T-helper 2 cell treated with Interferon-gamma antibody and Interleukin-4, amounts not matched to agents 5 μg/mL and 100 μg/mL, for 36 hours (primary cell): ENCODE measurements at places on chromosomes 12 and 14.

DNA sequence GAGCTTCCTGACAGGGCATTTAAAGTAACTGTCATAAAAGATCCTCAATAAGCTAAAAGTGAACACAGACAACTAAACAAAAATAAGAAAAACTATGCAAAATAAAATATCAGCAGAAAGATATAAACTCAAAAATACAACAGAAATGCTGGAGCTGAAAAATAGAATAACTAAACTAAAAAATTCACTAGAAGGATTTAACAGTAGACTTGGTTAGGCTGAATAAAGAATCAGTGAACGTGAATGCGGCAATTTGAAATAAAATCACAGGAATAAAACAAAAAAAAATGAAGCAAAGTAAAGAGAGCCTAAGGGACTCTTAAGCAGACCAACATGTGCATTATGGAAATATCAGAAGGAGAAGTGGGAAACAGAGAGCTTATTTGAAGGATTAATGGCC is 74.6 kb downstream of the EGLN3 start:
- no peak for DNase-seq
- H3K36me3 ChIP-seq = peaks cover 32% of the 10 kb centered on the region
- H3K27me3 ChIP-seq = peaks cover 16% of the 10 kb centered on the region
- H3K27ac ChIP-seq = no peak overlapping the region
- no peak overlapping the region for H3K4me3 ChIP-seq
- peaks cover 12% of the 10 kb centered on the region for H3K4me1 ChIP-seq

GRCh38 chr12:82996168-82996812 is 309.6 kb downstream of the TMTC2 start:
- no peaks in the 10 kb centered on the region for H3K27me3 ChIP-seq
- H3K4me1 ChIP-seq = no peaks in the 10 kb centered on the region
- no peak overlapping the region for H3K4me3 ChIP-seq
- H3K36me3 ChIP-seq = no peaks in the 10 kb centered on the region

DNA sequence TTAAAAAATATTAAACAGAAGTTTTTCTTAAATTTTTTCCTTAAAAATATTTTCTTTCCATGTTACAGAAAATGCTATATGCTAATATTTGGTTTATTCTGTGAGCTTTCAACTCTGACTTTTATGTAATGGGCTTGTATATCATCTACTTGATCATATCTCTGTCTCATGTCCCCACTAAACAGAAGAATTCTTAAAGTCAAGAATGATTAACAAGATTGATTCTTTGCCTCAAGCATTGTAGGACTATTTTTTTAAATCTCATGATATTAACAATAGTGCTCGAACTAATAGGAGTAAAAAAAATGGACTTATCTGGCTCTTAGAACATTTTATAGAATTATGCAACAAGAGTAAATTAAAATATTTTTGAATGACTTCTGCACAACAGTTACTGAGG is 206.3 kb downstream of the C12orf50 start:
- H3K36me3 ChIP-seq = no peaks in the 10 kb centered on the region
- no peak for DNase-seq
- no peak overlapping the region for H3K27ac ChIP-seq
- H3K4me1 ChIP-seq = no peaks in the 10 kb centered on the region
- H3K27me3 ChIP-seq = no peaks in the 10 kb centered on the region

GRCh38 chr14:105891631-105892452 is 365.5 kb downstream of the TMEM121 start:
- DNase-seq = no peak
- no peak overlapping the region for H3K27ac ChIP-seq

DNA sequence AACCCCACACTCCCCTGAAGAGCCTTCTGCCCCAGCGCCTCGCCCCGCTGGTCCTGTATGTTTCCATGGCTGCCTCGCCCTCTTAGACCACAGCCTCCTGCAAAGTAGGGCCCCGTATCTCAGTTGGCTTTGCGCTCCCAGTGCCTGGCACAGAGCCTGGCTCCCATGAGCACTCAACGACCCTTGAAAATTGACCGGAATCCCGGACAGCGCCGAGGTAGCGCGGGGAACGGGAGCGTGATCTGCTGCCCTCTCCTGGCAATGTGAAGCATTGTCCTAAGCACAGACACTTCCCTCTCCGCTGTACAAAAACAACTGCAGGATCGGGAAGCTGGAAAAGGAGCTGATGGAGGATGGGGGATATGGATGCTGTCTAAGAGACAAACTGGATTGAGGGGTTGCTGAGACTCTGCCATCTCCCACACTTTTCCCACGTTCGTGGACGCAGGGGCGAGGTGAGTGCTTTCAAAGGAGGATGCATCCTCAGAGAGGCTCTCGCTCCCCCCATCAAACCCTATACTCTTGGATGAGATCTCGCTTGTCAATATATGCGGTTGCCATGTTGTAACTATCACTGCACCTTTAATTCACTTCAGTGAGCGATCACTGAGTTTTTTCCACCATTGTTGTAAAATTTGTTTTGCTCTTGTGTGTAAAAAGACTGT is 10.7 kb upstream of the FKBP4 start:
- no peaks in the 10 kb centered on the region for H3K36me3 ChIP-seq
- peak; percentile 29 for DNase-seq
- H3K27ac ChIP-seq = no peak overlapping the region
- peaks cover 40% of the 10 kb centered on the region for H3K27me3 ChIP-seq
- peak overlapping the region; percentile 76 for H3K4me3 ChIP-seq
- H3K4me1 ChIP-seq = peaks cover 9% of the 10 kb centered on the region

- H3K27ac ChIP-seq = no peak overlapping the region
- no peaks in the 10 kb centered on the region for H3K36me3 ChIP-seq
- H3K27me3 ChIP-seq = peaks cover 34% of the 10 kb centered on the region
- H3K4me1 ChIP-seq = no peaks in the 10 kb centered on the region
These were observed 23.1 kb upstream of the DCP1B start for GRCh38 chr12:2027351-2027750.

- no peaks in the 10 kb centered on the region for H3K36me3 ChIP-seq
- H3K27me3 ChIP-seq = peaks cover 27% of the 10 kb centered on the region
- no peak overlapping the region for H3K27ac ChIP-seq
- no peaks in the 10 kb centered on the region for H3K4me1 ChIP-seq
- no peak overlapping the region for H3K4me3 ChIP-seq
These were observed 12.2 kb upstream of the SPTB start for GRCh38 chr14:64891839-64892375.

GRCh38 chr12:92340003-92340402 is 194.4 kb upstream of the BTG1 start:
- H3K27ac ChIP-seq = no peak overlapping the region
- no peaks in the 10 kb centered on the region for H3K27me3 ChIP-seq
- peaks cover 2% of the 10 kb centered on the region for H3K36me3 ChIP-seq
- peaks cover 14% of the 10 kb centered on the region for H3K4me1 ChIP-seq
- no peak overlapping the region for H3K4me3 ChIP-seq
- no peak for DNase-seq

DNA sequence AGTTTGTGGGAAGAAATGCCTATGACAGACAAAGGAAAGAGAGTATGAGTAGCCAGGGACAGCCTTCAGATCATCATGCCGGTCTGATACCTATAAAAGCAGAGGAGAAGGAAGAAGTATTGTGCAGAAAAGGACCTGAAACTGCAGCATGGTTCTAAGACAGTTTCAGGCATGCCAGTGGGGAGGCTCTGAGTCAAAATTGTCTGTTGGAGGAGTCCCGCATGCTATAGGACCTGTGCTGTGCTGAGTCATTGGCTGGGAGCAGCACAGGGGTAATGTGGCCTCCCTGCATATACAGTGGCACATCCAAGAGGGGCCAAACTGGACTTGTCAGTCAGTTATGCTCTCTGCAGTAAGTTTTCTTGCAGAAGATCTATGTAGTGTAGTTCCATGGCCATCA is 40.7 kb downstream of the NEUROD4 start:
- peak; percentile 68 for DNase-seq
- H3K27me3 ChIP-seq = peaks cover 13% of the 10 kb centered on the region
- H3K36me3 ChIP-seq = no peaks in the 10 kb centered on the region
- peaks cover 16% of the 10 kb centered on the region for H3K4me1 ChIP-seq
- no peak overlapping the region for H3K4me3 ChIP-seq
- H3K27ac ChIP-seq = no peak overlapping the region

GRCh38 chr14:33657476-33657875 is 293.4 kb downstream of the EGLN3 start:
- no peaks in the 10 kb centered on the region for H3K36me3 ChIP-seq
- H3K4me1 ChIP-seq = no peaks in the 10 kb centered on the region
- no peak overlapping the region for H3K27ac ChIP-seq
- DNase-seq = no peak
- no peak overlapping the region for H3K4me3 ChIP-seq

GRCh38 chr12:126855768-126856167 is 1411.2 kb upstream of the TMEM132C start:
- no peak overlapping the region for H3K27ac ChIP-seq
- no peaks in the 10 kb centered on the region for H3K27me3 ChIP-seq
- H3K4me1 ChIP-seq = no peaks in the 10 kb centered on the region
- DNase-seq = no peak
- no peak overlapping the region for H3K4me3 ChIP-seq

GRCh38 chr14:76961631-76962302 is 66.7 kb downstream of the IRF2BPL start:
- no peaks in the 10 kb centered on the region for H3K36me3 ChIP-seq
- peak overlapping the region; percentile 96 for H3K27ac ChIP-seq
- H3K27me3 ChIP-seq = peaks cover 4% of the 10 kb centered on the region
- H3K4me1 ChIP-seq = peaks cover 75% of the 10 kb centered on the region
- H3K4me3 ChIP-seq = peak overlapping the region; percentile 86
- DNase-seq = peak; percentile 99

DNA sequence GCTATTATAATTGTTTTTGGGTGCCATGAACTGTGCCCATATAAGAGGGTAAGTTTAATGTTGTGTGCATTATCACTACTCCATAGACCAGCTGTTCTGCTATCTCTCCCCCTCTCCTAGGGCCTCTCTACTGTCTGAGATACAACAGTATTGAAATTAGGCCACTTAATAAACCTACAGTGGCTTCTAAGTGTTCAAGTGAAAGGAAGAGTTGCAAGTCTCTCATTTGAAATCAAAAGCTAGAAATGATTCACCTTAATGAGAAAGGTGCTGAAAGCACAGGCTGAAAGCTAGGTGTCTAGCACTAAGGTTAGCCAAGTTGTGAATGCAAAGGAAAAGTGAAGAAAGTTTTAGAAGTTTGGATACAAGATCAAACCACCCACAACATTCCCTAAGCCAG is 168.0 kb downstream of the SLC16A7 start:
- no peak for DNase-seq
- H3K4me3 ChIP-seq = no peak overlapping the region
- H3K27me3 ChIP-seq = no peaks in the 10 kb centered on the region
- H3K36me3 ChIP-seq = peaks cover 15% of the 10 kb centered on the region
- H3K4me1 ChIP-seq = no peaks in the 10 kb centered on the region

GRCh38 chr12:117919479-117919878 is 49.3 kb downstream of the KSR2 start:
- H3K27me3 ChIP-seq = no peaks in the 10 kb centered on the region
- H3K4me1 ChIP-seq = no peaks in the 10 kb centered on the region
- no peaks in the 10 kb centered on the region for H3K36me3 ChIP-seq

DNA sequence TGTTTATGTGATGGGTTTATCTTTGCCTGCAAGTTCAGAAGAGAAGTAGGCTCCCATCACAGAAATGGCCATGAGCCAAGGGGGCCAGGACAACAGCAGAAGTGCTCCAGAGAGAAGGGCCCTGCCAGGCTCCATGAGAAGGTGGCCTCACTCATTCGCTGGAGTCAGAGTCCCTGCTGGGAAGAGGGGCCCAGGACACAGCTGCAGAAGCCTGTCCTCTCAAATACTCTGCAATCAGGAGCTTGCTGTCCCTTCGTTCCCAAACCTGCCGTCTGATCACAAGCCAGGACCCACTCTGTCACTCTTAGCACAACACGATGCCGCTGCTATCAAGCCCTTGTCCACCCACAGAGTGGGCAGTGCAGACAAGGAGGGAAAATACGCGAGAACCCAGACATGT is 306.2 kb upstream of the FKBP4 start:
- H3K4me3 ChIP-seq = no peak overlapping the region
- H3K27ac ChIP-seq = no peak overlapping the region
- H3K36me3 ChIP-seq = no peaks in the 10 kb centered on the region
- H3K27me3 ChIP-seq = no peaks in the 10 kb centered on the region

- no peaks in the 10 kb centered on the region for H3K4me1 ChIP-seq
- no peaks in the 10 kb centered on the region for H3K36me3 ChIP-seq
- H3K27ac ChIP-seq = no peak within 1 kb of the TSS
- DNase-seq = peak; percentile 5
These were observed at the start of gene WSCD2 for GRCh38 chr12:108129017-108129812. WSCD2 (plus strand) TSS chr12:108129288; CDS start chr12:108195833, 66,545 bp downstream.

GRCh38 chr12:32505067-32505945 is 105.9 kb downstream of the FGD4 start:
- H3K36me3 ChIP-seq = no peaks in the 10 kb centered on the region
- peaks cover 7% of the 10 kb centered on the region for H3K4me1 ChIP-seq
- no peak for DNase-seq
- H3K4me3 ChIP-seq = no peak overlapping the region
- no peak overlapping the region for H3K27ac ChIP-seq

GRCh38 chr12:131628766-131629448 is 82.0 kb upstream of the SFSWAP start:
- H3K27ac ChIP-seq = peak overlapping the region; percentile 57
- H3K4me1 ChIP-seq = peaks cover 3% of the 10 kb centered on the region
- H3K36me3 ChIP-seq = peaks cover 2% of the 10 kb centered on the region
- DNase-seq = no peak
- H3K27me3 ChIP-seq = peaks cover 9% of the 10 kb centered on the region

- DNase-seq = no peak
- H3K27ac ChIP-seq = no peak overlapping the region
- no peak overlapping the region for H3K4me3 ChIP-seq
- H3K36me3 ChIP-seq = no peaks in the 10 kb centered on the region
- no peaks in the 10 kb centered on the region for H3K4me1 ChIP-seq
These were observed 100.2 kb downstream of the PDZRN4 start for GRCh38 chr12:41288142-41288811.

DNA sequence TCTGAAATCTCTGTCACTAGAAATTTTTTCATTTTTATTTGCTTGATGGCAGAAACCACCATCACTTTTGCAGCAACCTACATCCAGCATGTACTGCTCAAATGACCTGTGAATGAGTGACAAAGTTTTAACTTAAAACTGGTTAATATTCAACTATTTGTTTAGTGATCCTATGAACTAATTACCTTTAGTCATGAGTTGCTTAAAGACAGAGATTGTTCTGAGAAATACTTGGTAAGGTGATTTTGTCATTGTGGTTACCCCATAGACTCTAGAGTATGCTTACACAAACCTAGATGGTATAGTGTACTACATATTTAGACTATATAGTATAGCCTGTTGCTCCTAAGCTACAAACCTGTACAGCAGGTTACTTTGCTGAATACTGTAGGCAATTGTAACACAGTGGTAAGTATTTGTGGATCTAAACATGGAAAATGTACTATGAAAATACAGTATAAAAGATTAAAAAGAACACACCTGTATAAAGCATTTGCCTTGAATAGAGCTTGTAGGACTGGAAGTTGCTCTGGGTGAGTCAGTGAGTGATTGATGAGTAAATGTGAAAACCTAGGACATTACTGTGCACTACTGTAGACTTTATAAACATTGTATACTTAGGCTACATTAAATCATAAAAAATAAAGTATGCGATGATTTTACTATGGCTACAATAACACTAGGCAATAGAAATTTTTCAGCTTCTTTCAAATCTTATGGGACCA is 256.6 kb upstream of the PPFIA2 start:
- H3K36me3 ChIP-seq = no peaks in the 10 kb centered on the region
- H3K27me3 ChIP-seq = no peaks in the 10 kb centered on the region
- H3K27ac ChIP-seq = no peak overlapping the region
- no peak for DNase-seq

- DNase-seq = no peak
- no peaks in the 10 kb centered on the region for H3K36me3 ChIP-seq
- H3K4me1 ChIP-seq = no peaks in the 10 kb centered on the region
These were observed 48.2 kb upstream of the DAAM1 start for GRCh38 chr14:59140106-59140843.

GRCh38 chr12:42372154-42372791 is 46.3 kb downstream of the PPHLN1 start:
- no peak for DNase-seq
- H3K27ac ChIP-seq = no peak overlapping the region
- no peaks in the 10 kb centered on the region for H3K4me1 ChIP-seq
- peaks cover 5% of the 10 kb centered on the region for H3K36me3 ChIP-seq
- no peaks in the 10 kb centered on the region for H3K27me3 ChIP-seq
